ENCODE measurements at places on chromosomes 13 and 19.

GRCh38 chr19:23810496-23810895, 51.8 kb upstream of the ZNF681 start:
- DNase-seq = no peak

- no peak for DNase-seq
Measured at GRCh38 chr19:54282686-54283470, 2.0 kb upstream of the LILRB2 start.

GRCh38 chr19:46018729-46019251, 4.1 kb downstream of the PGLYRP1 start:
- no peak for DNase-seq

DNA sequence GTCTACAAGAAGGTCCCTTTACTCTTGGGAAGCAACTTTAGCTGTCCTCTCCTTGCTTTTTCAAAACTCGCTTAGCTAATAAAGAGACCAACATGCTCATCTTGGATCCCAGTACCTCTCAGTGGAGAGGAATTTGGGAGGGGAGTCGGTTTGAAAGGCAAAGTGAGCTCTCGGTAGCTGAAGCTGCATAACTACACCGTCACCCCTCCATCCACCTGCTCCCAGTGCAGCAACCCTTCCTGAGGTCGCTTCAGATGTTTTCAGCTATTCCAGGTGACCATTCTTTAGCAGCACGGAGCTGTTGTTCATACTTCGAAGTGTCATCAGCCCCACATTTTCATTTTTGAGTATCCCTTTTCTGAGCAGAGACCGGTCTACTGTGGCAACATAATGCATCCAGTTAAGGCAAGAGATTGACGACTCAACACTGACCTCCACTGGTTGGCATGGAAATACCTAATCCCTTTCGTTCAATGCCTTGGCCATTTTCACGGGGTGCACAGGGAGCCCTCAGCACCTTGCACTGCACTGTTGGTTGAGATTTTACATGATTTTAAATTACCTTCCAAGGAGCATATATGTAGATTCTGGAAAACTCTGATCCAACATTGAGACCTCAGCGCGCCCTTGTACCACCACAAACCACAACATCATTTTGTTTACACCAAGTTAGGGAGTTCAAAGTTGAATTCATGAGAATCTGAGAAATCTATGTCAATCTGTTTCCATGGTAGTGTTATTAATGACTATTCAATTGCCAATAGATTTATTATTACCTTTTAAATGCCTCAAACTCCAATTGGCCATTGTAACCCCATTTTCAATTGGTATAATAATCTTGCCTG, 42.2 kb downstream of the DLEU7 start:
- DNase-seq = peak; percentile 38

DNA sequence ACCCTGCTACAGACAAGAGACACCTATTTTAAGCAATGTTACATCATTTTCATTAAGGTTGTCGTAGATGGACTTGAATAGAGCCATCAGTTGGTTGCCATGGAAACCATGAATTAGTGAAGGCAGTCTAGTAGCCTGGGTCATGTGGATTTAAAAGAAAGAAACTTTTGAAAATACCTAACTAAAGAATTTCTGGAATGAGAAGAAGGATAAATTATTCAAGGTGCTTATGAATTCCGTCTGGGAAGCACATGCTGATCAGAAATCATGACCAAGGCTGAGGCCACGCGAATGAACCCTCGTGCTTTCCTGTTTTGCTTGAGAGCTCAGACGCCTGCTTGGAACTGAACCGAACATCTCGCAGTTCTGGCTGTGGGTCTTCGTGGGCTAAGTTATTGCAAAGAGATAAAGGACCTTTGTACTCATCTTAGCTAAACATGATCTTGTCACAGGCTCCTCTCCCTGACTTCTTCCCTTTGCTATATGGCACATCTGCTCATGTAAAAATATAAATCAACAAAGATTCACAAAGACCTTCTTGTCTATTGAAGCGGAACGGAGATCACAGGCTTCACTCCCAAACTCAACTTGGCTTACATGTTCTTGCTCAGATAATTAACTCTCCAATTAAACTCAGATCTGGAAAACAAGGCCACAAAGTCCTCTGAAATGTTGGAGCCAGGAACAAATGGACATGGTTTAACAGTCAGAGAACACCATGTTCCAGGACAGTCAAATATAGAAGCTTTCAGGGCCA, 140.2 kb downstream of the NUFIP1 start:
- DNase-seq = no peak

- DNase-seq = no peak
Measured at GRCh38 chr13:102856557-102856956, 10.7 kb downstream of the ERCC5 start.

- no peak for DNase-seq
Measured at GRCh38 chr19:19630062-19630414, 2.0 kb upstream of the LPAR2 start.

DNA sequence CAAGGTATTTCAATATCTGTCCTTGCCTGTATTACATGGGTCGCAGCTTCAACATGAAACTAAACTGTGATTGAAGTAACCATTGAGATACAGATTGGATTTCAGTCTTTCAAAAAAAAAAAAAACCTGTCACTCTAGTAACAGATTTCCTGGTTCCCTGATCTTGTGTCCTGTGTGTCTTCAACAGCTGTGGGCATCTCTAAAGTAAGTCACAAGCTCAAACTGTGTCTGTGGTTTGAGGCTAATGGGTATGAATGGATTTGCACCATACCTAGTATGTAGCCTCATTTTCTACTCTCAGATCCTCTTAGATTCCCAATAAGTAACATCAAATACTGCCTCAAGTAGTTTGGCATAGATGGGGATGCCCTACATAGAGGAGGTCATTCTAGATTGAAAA, 300.1 kb downstream of the COG6 start:
- no peak for DNase-seq

DNA sequence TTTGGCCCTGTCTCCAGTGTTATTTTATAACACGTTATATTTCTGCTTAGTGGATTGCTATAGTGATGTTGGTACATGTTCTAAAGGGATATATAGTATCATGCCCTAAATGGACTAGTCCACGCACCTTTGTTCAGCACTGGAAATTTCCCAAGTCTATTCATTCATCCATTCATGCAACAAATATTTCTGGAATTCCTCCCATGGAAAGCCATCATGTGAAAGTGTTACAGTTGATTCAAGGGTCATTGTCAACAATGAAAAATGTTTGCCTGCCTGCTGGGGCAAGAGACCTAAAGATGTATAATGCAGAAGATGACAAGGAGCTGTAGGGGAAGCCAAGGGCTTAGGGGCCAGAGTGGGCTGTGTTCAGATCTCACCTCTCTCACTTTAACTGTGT, 10.8 kb upstream of the HSPH1 start:
- no peak for DNase-seq

DNA sequence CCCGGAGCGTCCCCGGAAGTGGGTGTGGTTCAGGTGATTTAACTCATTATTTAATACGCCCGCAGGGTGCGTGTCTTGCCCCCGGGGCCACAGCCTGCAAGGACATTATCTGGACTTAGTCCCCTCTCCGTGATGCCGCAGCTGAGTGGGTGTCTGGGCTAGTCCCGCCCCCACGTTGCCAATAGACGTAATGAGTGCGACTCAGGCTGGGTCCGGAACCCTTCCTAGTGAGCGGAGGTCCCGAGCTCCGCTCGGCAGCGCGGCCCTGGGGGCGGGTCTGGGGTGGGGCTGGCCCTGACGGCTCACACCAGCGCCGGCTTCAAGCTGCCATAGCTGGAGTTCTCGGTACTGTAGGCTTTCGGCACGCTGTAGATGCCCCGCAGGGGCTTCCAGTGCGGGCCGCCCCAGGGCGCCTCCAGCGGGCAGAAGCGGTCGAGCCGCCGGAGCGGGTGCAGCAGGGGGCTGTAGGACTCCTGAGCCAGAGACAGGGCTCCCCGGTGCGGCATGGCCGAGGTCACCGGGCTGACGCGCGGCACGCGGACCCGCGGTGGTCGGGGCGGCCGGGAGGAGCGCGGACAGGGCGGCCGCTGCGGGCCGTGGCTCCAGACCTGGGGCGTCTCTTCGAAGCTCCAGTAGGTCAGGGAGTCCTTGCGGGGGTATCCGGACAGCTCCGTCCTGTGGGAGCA, 918 bp upstream of the LHB start:
- peak; percentile 58 for DNase-seq

- no peak for DNase-seq
Measured at GRCh38 chr19:28960586-28960985, 252.4 kb downstream of the UQCRFS1 start.

GRCh38 chr19:28887920-28888618, 324.9 kb downstream of the UQCRFS1 start:
- DNase-seq = no peak

DNA sequence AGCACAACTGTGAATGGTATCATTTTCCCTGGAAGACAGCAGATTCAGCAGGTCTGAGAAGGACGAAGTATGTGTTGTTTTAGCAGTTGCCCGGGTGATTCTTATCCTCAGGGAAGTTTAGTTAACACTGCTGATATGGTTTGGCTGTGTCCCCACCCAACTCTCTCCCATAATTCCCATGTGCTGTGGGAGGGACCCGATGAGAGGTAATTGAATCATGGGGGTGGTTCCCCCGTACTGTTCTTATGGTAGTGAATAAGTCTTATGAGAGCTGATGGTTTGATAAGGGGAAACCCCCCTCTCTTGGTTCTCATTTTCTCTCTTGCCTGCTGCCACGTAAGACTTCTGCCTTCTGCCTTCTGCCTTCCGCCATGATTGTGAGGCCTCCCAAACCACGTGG, 81.0 kb upstream of the UBAC2 start:
- DNase-seq = peak; percentile 18

GRCh38 chr13:113812178-113813040, 51.5 kb downstream of the GAS6 start:
- DNase-seq = no peak

DNA sequence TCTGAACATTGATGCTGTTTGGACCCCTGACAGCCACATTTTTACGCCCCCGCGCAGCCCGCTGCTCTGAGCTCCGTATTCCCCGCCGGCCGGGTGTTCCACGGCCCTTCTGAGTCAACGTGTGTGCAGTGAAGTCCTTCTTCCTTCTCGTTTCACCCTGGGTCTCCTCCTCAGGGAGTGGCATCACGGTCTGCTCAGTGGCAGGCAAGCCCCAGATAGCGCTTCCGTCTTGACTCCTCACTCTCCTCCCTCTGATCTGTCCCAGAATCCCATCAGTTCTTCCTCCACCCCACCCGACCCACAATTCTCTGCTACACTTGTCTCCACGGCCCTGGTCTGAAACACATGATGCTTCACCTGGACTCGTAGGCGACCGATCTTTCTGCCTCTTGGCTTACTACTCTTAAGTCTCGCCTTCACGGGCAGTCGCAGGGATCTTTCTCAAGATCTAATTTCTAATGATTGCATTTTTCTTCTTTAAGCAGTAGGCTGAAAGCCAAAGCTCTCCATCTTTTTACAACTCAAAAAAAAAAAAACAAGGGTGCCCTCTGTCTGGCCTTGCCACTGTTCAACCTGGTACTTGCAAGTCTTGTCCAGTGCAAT, 33.9 kb downstream of the CCNE1 start:
- peak; percentile 24 for DNase-seq

GRCh38 chr19:7678971-7679751, 1.5 kb upstream of the TRAPPC5 start:
- peak; percentile 52 for DNase-seq

GRCh38 chr19:47094557-47095475, 18.8 kb downstream of the ZC3H4 start:
- peak; percentile 18 for DNase-seq

DNA sequence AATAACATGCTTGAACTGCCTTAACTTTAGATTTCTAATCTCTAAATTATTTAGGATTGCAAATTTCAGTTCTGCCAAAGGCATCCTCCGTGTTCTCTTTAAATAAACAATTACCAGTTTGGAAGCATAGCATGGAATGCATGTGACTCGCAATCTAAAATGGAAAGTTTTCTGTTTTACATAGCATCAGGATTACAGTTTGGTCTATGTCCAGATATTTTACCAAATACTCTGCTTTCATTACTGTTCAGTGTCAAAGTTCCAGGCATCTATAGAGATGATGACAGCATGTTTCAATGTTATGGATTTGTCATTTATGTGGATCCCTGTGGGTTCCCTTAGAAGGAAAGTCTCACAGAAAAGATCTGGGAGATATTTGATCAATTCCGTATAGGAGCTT, 16.8 kb downstream of the FLT1 start:
- no peak for DNase-seq

GRCh38 chr19:11247391-11247790, 8.0 kb downstream of the ANGPTL8 start:
- DNase-seq = no peak

GRCh38 chr19:6531163-6531955, 533 bp downstream of the TNFSF9 start:
- DNase-seq = no peak

DNA sequence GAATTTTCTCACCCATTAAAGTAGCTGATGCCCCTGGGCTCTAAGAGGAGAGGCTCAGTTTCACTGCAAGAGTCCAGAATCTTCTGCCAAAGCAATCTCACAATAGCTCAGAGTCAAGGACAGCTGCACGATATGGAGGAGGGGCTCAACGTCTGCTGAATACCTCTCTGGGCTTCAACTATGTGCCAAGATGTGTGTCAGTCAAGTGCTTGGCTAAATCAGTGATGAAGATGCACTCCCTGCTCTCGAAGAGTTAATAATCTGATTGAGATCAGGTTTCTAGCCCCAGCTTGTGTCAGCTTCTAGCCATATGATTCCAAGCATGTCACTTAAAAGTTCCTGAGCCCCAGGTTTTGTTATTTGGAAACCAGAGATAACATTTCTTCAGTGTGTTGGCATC, 46.8 kb downstream of the KLF12 start:
- DNase-seq = no peak
